ENCODE measurements at places on chromosomes 7 and 10.

GRCh38 chr10:57664815-57665214 is 602.9 kb downstream of the IPMK start:
- DNase-seq, result no peak

DNA sequence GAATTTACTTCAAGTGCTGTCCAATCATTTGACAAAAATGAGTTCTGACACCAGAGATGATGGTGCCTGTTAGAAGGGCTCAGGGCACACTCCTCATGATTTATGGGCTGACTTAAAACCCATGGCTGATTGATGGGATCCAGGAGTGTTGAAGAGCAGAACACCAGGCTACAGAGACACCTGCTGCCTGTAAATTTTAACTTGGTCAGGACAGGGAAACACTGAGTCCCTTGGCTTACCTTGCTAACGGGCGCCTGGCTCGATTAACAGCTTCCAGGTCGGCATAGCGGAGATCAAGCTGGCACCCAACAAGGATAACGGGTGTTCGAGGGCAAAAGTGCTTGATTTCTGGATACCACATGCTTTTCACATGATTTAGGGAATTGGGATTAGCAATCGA is 51.4 kb downstream of the RHOBTB1 start:
- no peak for DNase-seq

GRCh38 chr10:21494191-21495001 is 31.1 kb downstream of the SKIDA1 start:
- peak; percentile 23 for DNase-seq

- no peak for DNase-seq
Measured at GRCh38 chr7:99768471-99768870, 15.5 kb downstream of the CYP3A4 start.

DNA sequence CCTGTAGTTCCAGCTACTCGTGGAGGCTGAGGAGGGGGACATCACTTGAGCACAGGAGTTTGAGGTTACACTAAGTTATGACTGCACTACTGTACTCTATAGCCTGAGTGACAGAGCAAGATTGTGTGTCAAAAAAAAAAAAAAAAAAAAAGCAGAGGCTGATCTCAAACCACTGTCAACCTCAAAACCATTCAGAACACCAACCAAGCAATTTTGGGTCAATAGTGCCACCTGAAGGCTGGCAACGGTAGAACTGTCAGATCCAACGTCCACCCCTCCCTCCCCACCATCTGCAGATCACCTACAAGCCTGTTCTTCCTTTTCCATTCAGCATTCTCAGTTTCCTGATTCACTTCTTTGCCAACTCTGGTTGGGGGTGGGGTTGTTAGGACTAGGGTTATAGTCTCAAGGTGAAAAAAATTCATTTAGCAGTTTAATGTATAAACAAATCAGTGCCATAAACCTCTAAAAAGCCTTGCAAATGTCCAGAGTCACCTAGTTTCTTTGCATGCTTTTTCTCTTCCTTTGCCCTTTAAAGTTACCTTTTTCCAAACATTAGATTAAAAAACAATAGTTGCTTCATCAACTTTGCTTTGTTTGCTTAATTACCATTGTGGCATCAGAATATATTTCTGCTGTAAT is 2.6 kb downstream of the MRPS33 start:
- peak; percentile 81 for DNase-seq

- no peak for DNase-seq
Measured at GRCh38 chr7:47211519-47211973, 370.4 kb downstream of the TNS3 start.

DNA sequence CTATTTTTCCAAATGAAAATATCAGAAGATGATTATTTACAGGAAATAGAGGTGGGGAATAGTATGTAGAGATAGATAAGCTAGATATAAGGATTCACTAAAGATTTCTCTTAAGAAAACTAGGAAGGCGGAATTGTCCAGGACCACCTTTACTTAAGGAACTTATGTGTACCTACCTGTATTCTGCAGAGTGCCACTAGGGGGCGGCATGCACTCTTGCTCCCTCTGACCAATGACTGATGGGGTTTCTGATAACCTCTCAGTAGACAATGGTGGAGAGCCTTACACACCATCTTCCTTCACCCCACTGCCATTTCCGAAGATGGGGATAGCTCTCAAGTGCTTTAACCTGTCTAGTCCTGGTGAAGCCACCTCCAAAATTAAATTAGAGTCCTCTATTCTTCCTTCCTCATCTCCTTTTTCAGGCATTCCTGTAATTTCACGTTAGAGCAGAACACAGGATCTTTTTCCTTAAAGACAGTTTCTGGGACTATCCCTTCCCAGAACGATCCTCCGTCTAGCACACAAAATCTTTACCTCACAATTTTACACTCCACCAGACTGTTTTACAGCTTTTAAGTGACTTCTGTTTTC is 453.1 kb downstream of the SORCS1 start:
- DNase-seq, result peak; percentile 2

GRCh38 chr7:159017741-159018140 is 126.9 kb downstream of the VIPR2 start:
- no peak for DNase-seq

- no peak for DNase-seq
Measured at GRCh38 chr10:128151031-128151430, 24.8 kb upstream of the MKI67 start.

- DNase-seq, result no peak
Measured at GRCh38 chr7:74467876-74468275, 14.2 kb downstream of the GTF2IRD1 start.

DNA sequence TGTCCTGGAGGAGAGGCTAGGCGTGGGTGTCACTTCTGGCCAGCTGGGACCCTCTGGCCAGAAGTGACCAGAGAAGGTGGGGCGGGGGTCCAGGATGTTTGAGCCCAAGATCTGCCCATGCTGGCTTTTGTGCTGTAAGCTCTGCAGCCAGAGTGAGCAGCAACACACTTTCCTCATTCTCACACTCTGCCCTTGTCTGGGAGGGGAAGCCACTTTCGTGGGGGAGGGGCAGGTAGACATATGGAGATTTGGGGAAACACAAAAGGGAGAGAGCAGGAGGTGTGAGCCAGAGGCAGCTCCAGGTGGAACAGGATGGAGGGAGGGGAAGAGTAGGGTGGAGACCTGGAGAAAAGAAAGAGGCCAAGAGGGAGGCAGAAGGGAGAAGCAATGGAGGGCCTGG is 31.5 kb upstream of the ADCYAP1R1 start:
- DNase-seq, result no peak

- DNase-seq, result no peak
Measured at GRCh38 chr7:100079024-100079560, 2.4 kb downstream of the ZNF3 start.

DNA sequence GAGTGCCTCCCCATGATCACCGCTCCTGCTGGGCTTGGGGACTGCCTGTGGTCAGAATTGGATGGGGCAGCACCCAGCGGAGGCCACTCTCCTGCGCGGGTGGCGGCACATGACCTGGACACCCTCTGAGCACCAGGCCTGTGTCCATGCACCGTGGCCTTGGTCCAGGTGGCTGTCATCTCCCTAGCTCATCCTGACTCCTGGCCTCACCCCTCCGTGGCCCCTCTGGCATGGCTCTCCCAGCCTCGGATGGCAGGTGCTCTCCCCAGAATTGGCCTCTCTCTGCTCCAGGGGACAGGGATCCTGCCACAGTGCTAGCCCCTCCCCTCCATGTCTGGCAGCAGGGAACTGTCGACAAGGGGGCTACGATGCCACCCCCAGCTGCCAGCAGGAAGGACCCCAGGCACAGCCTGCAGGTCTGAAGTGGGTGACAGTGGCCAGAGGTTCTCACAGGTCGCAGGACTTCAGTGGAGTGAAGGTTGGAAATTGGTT is 37.2 kb upstream of the BTBD16 start:
- DNase-seq, result no peak

DNA sequence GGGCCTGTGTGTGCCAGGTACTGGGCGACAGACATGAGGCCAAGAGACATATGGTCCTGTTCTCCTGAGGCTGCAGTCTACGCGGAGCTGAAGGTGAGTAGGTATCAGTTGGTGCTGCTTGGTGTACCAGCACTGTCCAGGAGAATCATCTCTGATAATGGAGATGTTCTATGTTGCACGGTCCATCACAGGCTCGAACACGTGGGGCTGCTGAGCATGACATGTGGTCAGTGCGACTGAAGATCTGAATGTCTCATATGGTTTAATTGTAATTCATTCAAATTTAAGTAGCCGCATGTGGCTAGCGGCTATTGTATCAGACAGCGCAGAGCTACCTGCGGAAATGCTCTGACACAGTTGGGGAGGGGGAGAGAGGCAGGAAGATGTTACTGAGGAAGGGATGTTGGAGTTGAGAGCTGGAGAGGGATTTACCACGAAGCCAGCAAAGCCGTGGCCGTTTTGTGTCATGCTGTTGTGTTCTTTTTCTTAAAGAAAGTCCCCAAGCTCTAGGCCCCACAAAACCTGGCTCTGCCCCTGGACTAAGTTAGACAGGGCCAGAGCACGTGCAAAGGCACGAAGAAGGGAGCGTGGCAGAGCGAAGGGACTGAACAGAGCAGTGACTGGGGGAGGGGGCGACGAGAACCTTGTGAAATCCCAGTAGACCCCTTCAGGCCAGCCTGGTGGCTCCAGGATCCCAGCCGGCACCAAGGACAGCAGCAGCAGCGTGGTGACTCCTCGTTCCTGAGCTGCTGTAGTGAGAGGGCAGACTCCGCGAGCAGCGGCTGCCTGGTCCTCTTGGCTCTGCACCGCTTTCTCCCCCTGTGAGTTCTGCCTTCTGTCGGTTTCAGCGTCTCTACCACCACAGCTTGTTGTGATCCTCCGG is 20.0 kb downstream of the SMKR1 start:
- DNase-seq, result no peak

- DNase-seq, result no peak
Measured at GRCh38 chr7:3204526-3204925, 96.5 kb upstream of the SDK1 start.
